ENCODE measurements at places on chromosomes 4 and X.

DNA sequence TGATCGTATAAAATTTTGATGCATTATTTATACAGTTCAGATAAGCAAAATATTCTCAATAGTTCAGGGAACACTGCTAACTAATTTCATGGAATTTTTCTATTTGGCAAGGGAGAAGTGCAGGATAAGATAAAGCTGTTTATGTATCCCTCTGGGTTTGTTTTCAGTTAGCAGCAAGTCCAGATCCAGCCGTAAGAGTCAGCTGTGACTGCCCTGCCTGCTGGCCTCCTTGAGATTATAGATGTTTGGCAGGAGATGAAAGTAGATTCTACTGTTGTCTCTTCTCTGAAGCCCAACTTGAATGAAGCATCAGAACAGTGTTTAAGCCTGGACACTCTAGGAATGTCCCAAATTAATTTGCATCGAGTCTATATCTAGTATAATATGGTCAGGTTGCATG lies 29.5 kb downstream of the ANTXR2 start:
- DNase-seq, result no peak

DNA sequence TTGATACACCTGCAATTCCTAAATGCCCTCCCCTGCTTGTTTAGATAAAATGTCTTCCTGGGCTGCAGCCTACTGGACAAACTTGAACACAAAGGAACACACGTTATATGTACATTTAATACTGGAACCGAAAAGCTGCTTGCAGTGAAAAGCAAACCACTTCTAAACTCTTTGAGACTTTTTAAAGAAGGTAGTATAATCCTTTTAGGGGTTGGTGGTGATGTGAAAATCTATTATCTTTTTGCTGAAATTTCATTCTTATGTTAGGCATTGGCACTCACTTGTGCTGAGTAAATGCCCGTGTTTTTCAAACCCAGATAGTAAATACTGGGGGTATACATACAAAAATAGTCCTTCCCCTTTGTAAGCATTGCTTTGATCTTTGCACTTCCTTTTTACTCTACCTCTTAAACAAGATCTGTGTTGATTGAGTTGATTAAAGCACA lies 2.2 kb downstream of the NFKB1 start:
- no peak for DNase-seq

- no peak for DNase-seq
Observed at GRCh38 chr4:45865781-45866180, 258.1 kb downstream of the GABRG1 start.

GRCh38 chrX:133516686-133517085 lies 101.4 kb upstream of the GPC4 start:
- DNase-seq, result no peak

- no peak for DNase-seq
Observed at GRCh38 chrX:109344101-109344500, 137.8 kb downstream of the GUCY2F start.

- no peak for DNase-seq
Observed at GRCh38 chr4:98245226-98245625, 16.0 kb upstream of the RAP1GDS1 start.

- DNase-seq, result no peak
Observed at GRCh38 chr4:123055943-123056342, 133.5 kb upstream of the NUDT6 start.

DNA sequence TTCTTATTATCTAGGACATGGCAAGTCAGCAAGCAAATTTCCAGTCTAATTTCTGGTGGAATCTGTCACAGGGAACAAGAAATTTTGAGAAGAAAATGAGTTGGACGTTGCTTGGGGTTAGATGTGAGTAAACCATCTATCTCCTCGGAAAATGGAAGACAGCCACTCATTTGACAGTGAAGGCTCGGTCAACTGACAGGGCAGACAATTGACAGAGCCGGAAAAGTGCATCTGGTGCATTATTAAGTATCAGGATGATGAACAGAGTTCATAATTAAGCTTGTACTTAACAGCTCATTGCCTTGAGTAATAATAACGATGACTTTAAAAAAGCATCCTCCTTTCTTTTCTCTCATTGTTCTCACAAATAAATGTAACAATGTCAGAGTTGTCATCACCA lies 168.4 kb downstream of the MAD2L1 start:
- no peak for DNase-seq

DNA sequence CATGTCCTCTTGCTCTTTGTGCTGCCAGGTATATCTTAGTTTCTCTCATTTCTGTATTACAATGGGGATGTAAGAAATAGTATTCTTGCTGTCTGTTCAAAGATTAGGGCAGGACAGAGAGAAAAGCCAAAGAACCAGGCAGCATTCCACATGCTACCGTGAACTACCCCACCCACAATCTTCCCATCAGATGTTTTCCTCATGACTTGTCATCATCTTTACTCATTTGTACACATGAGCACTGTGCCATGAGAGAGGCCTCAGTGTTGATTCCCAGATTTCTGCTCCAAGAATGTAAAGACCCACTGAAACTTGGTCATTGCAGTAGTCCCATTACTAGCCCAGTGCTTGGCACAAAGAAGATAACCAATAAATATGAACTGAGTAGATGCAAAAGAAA lies 354.6 kb upstream of the RASGEF1B start:
- DNase-seq, result no peak

DNA sequence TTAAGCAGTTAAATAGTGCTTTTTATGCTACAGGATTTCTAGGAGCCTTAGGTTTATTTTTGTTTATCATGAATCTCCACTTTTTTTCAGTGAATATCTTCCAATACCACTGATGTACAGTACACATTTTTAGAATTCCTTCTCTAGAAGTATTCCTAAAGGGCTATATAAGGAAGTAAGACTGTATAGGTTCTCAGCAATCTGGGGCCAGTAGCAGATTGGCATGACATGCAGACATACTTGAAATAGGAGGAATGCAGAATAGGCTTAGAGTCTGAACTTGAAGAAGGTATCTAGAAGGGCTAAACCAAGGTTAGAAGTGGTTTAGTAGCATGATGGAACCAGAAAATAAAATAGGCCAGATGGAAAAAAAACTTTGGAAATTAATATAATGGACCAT lies 29.8 kb downstream of the HEPH start:
- DNase-seq, result no peak

DNA sequence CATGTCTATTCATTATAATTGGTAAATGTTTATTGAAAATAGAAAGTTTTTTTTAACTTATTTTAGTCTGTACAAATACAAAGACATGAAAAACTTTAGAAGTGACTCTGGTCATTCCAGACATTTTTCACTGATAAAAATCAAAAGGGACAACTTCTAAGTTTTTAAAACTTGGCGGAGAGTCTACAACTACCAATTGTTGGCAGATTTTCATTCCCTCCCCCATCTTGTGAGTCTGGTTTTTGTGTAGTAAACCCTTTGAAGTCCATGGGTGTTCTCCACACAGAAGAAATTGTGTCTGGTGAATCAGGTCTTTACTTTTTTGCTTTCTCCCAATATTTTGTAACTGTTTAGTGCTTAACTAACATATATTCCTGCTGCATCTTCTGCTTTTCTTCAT lies 336.5 kb downstream of the PDGFC start:
- DNase-seq, result no peak

DNA sequence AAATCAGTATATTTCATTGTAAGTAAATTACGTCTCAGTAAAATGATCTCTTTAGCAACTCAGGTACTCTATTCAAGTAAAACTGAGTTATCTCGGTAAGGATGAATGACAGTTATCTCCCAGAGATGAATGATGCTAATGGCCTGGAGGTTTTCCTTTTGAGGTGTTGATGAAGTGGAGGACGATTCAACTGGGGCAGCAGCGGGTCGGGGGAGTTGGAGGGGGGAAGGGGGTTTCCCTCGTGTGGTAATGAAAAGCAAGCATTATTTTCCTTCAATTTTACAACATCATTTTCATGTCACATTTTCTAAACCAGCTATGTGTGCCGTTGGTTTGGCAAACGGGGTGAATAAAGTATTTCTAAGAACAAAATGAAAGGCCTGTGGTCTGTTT lies 92.4 kb upstream of the ATXN3L start:
- no peak for DNase-seq

DNA sequence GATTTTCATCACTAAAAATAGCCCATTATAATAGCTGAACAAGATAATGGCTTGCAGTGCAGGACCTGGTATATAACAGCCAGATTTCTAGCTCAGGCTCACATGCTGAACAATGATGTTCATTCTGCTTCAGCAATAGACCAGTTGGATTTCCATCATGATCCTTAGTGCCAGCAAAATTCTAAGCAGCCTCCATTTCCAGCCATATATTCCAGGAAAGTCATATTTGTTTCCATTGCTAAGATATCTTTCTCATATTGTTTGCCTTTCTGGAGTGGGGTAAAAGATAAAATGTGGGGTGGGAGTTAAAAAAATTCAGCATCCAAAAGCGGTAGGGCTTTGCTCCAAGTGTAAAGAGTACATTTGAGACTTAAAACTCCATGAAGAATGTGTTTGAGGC lies 2344.1 kb downstream of the PCDH7 start:
- DNase-seq, result no peak

- no peak for DNase-seq
Observed at GRCh38 chr4:103757631-103758030, 37.8 kb upstream of the TACR3 start.

DNA sequence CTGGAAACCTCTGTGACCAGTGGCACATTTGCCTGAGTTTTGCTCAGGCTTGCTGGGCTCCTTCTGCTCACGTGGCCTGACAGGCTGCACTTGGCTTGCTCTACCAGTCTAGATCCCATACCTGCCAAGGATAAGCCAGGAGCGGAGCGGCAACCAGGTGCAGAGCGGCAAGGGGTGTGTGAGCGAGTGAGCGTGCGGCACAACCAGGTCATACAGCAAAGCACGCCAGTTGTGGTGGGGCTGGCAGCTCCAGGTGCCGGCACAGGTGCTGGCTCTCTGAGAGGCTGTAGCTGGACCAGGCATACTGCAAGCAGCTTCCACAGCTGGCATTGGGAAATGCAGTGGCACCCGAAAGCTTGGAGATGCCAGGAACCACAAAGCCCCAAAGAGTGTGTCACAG lies 1495.1 kb downstream of the PCDH7 start:
- DNase-seq, result no peak

- DNase-seq, result no peak
Observed at GRCh38 chrX:126985027-126985426, 165.5 kb downstream of the PRR32 start.

DNA sequence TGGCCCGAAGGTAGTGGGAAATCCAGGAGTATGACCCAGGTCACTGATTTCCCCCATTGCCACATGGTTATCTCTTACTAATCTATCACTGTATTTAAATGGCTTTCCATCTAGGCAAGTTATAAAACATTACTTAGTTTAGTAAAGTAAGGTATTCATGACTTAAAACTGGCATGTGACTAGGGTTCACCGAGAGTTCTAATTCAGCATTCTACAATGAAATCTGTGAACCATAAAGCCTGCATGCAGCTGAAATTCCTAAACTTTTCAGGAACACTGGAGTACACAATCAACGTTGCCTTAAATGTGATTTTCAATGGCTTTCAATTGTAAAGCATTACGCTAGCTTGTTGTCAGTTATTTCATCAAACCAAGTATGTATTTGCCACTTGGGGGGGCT lies 22.7 kb upstream of the PRPS2 start:
- DNase-seq, result no peak

GRCh38 chr4:74474345-74475090 lies 29.6 kb downstream of the AREG start:
- DNase-seq, result no peak

GRCh38 chrX:120560405-120560841 lies 339 bp downstream of the CUL4B start:
- DNase-seq, result peak; percentile 24

DNA sequence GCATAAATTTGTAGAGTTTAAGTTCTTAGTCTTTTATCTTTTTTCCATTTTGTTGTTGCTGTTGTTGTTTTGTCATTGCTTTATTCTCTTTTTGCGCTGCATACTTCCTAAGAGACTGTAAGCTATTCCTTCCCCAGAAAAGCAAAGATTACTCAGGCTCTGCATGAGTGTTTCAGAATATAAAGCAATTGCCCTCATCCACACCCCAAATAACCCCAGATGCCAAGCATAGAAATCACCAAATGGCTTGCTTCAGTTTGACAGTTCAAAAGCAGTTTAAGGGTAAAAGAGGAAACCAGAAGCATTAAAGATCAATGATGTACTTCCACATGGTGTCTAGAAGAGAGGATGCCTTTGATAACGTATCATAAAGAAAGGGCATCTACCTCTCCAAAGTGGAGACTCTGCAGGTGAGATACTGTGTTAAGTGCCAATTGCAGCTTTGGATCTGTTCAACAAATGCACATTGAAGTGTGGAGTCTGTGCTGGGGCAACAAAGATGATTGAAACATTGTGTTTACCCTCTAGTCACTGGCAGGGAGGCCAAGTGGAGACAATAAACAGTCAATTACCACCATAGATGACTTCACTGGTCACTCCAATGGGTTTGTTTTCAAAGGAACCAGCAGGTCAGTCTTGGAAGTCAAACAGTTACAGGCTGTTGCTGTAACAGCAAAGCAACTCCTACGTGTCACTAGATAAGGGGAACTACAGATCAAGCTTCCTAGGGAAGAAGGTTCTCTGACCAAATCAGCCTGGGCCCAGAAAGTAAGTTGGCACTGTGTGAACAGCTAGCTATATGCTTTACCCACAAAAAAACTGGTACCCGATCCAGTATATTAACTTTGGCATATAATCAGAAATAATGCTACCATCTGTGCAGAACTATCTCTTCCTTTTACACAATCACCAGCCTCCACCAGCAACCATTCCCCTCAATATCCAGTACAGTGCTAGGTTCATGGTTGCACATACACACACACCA lies 40.6 kb upstream of the IL21 start:
- no peak for DNase-seq

- DNase-seq, result no peak
Observed at GRCh38 chr4:152601156-152601555, 65.3 kb upstream of the FBXW7 start.

DNA sequence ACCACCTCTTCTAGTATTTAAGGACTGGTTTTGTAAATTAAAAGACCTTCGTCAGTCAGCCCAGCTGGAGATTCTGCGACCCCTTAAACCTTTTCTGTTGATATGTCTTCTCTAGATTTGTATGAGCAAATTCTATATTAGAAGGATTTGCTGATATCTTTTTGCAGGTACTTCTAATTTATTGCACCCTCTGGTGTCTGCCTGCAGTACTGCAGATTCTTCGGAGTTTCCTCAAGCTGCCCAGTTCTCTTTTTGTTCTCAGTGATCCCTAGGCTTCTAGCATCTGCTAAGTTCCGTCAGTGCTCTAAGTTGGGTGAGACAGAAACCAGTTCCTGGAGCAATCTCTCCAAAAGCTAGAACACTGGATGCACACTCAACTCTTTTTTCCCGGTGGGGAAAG lies 545.2 kb downstream of the C4orf33 start:
- peak; percentile 10 for DNase-seq

Measured in naive B cell (primary cell).